ENCODE measurements at places on chromosomes 7 and 10.
A peak's percentile ranks its signal among the peaks of the same experiment; 100 is the strongest.

DNA sequence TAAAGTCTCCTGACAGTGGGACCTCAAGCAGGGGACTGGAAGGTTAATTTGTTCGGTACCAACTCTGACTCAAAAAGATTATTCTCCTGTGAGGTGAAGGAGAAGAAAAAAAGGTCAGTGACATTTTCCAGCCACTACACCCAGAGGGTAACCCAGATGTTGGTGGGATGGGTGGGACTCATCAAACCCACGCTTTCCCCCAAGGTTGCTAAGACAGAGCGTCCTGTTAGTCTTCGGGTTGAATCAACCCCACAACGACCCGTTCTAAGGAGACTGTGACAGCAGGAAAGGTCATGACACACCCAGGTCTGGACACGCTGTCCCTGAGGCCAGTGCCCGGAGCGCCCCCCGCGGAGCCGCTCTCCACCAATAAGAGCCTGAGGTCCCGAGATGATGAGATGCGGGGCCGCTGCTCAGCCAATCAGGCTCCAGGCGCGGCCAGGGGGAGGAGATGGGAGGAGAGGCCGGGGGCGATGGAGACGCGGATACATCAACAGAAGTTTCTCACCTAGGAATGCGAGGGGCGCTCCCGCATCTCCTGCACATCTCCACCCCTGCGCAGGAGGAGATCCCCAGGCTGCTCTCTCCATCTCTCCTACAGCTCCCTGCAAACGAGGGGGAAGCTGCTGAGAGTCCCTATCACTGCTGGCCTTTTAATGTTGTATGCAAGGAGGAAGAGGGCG lies at the start of gene WNT16:
Gene WNT16, plus strand, starts transcription at position 493 of the 683 bp plus-strand sequence. CDS start 293 bp downstream, outside the sequence.
- peak; percentile 5 for DNase-seq

DNA sequence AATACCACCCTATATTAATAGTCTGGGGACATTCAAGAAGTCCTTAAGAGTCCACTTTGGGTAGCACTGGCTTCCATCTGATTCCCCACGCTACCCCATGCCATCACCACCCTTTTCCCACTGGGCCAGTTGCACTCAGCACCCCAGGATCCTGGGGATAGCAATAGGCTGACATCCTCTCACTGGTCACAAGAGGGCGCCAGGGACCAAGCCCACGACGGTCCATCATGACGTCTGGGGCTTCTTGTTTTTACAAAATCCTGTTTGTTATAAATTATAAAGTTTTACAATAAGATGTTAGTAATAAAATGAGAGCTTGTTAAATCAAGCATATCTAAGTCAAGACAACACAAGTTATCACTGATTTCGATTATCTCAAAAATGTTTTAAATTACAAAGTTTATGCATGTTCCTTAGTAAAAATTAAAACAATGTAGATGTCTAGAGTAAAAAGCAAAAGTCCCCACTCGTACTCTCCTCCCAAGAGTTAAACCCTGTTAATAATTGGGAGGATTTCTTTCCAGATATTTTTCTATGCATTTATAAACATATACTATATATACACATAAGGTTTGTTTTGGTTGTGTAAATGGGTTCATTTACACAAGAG lies 15.4 kb downstream of the GPNMB start:
- peak; percentile 75 for DNase-seq

- DNase-seq, result no peak
Observed at GRCh38 chr10:89388806-89389205, 3.6 kb upstream of the IFIT1 start.

- no peak for DNase-seq
Observed at GRCh38 chr7:93055543-93056107, 62.2 kb downstream of the SAMD9 start.

DNA sequence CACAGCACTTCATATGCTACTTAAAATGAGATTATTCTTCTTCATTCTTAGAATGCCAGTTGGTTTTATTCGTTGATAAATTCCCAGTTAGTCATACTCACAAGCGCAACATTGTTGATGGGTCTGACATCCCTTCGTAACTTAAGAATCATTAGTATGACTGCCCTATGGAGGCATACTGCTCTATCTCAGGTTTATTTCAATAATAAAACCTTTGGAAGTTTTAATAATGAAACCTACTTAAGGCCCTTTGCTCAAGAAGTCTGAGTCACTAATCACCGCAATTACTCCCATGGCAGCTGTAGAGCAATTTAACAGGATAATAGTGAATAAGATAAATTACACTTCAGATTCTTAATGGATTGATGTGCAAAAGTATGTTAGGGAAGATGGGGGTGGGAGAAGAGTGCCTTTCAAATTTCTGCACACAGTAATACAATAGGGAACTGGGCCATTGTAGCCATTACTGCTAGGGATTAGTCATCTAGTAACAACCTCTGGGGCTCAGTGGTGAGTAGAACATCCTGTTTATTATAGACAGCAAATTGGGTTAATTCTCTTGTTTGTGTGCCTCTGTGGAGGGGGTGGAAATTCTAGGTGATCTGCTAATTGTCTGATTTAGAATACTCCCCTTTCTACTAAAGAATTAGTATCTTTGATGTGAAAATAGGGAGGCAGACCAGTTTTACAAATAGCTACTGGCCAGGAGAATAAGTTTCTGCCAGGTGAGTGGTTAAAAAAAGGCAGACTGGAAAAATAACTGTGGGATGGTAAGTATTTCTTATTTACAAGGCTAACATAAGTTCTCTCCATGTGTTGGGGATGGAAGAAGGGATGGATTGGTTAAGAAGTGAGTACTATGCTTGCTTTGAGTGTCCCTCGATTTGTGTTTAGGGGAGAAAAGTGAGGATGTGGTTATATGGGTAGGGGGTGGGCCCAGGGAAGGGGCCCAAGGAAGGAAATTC lies 74.5 kb upstream of the VKORC1L1 start:
- no peak for DNase-seq

DNA sequence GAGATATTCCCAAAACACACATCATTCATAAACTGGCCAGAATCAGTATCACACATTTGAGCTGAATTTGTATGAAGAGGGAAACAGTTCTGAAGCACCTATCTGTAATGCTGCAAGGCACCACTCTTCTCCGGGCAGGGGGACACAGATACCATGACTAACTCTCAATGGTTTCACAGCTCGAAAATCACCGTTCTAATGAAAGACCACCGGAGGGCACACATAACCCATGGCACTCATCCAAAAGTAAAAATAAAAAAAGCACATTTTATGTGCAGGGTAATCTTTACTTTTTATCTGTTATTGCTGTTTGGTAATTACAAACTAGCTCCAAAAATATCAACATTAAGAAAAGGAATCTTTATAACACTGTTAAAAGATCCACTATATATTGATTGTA lies 137.5 kb downstream of the PARD3 start:
- DNase-seq, result no peak

DNA sequence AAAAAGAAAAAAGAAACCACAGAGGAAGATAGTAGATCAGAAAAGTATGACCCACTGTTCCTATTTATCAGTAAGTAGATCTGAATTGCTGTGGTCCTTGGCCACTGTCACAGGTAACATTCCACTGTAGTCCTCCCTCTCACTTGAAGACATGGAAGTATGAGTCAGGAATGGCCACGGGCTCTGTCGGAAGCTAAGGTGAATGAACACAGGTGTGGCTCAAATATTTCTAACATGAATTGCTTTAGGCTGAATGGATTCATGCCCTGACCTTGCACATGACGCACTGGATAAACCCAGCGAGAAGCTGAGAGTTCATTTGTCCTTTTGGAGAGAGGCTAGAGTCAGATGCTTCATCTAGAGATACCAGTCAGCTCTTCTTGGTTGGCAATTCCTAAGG lies 224.5 kb upstream of the SP8 start:
- no peak for DNase-seq

- no peak for DNase-seq
Observed at GRCh38 chr7:20220921-20221547, 3.9 kb upstream of the MACC1 start.

- DNase-seq, result no peak
Observed at GRCh38 chr10:102948786-102949185, 30.7 kb downstream of the CNNM2 start.

DNA sequence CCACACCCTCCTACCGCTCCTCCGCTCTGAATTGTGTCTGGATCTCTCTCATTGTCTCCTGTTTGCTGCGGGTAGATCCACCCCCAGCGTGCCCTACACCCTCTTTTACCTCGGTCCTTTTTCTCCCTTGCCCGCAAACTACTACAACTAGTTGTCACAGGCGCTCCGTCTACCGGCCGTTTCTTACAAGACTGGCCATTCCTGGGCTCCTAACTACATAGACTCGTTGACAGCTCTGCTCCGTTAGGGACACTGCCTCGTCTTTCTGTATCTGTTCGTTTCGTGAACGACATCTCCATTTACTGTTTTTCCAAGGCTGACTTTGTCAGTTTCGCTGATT lies 786 bp downstream of the TAF3 start:
- peak; percentile 37 for DNase-seq

GRCh38 chr7:141360416-141360760 lies 190.8 kb upstream of the AGK start:
- no peak for DNase-seq

DNA sequence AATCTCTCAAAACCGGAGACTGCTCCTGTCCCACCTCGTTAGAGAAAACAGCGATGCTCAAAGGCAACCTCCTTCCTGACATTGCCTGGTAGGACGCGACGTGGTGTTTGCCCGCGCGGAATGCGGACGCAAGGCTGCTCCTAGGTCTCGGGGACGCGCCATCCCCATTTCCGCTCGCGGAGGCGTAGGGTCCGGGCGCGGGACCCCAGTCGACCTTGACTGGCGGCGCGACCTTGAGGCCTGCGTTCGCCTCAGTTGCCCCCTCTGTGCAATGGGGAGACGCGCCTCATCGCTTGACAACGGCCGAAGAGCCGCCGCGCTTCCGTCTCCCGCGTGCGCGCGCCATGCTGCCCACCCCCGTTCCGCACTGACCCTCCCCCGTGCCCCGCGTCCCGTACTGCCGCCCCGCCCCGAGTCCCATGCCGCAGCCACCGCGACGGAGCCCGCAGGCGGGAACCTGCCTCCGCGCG lies 412 bp upstream of the PPIA start:
- no peak for DNase-seq

- no peak for DNase-seq
Observed at GRCh38 chr7:11331128-11332102, 357.7 kb downstream of the PHF14 start.

DNA sequence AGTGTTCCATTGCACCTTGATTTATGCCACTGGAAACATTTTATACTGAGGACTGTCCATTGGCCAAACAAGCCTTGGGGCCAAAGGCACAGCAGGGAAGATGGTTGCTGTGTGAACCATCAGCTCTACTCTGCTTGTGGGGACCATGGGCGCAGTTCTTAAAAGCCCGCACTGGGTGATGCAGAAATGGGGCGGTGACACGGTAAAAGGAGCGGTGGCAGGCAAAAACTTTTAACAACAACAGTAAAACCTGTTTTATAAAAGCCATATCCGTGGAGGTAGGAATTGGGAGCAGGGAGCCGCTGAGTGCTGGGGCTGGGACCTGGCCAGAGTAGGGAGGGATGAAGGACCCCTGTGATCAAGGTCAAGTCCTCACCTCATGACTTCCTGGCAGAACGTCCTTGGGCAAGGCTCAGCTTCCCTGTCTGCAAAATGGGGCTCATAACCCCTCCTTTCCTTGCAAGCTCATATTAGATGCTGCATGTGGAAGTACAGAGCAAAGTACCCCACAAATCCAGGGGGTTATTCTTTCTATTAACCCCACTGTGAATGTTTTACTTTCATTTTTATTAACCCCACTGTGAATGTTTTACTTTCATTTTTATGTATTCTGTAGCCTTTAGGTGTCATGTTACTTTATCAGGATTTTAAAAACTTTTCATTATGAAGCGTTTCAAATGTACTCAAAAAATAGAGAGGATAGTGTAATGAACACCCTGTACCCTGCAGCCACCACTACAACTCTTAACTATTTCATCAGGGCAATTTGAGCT lies 78.3 kb downstream of the GRK5 start:
- no peak for DNase-seq

DNA sequence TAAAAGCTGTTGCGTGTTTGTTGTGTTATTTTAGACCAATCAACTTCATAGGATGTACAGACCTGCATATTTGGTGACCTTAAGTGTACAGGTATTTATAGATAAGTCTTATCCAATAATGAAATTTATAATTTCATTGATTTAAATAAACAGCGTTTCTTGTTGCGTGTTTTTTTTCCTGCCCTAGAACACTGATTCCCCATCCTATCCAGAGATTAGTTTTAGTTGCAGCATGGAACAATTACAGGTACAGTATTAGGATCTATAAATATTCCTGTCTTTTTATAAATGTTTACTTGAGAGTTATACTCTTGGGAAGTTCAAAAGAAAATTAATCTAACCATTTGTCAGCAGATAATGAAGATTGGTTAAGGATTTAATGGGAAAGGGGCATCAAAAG lies 2.1 kb upstream of the BMI1 start:
- no peak for DNase-seq

GRCh38 chr7:7274782-7275181 lies 92.4 kb downstream of the C1GALT1 start:
- DNase-seq, result no peak

DNA sequence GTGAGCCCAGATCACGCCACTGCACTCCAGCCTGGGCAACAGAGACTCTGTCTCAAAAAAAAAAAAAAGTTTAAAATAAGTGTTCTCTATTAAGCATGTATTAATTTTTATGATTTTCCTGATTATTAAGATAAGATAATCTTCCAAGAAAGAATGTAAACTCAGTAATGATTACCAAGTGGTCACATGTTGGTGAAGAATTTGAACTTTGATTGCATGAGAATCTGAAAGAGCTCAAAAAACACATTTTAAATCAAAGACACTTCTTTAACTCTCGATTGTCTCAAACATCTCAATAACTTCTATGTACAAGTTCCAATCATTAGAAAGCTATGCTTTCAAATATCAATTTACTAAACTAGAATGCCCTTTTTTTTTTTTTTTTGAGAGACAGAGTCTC lies 33.8 kb downstream of the SNX8 start:
- DNase-seq, result no peak

GRCh38 chr7:26284477-26284876 lies 7.2 kb upstream of the SNX10 start:
- no peak for DNase-seq

GRCh38 chr7:27423821-27424220 lies 181.2 kb downstream of the EVX1 start:
- no peak for DNase-seq

DNA sequence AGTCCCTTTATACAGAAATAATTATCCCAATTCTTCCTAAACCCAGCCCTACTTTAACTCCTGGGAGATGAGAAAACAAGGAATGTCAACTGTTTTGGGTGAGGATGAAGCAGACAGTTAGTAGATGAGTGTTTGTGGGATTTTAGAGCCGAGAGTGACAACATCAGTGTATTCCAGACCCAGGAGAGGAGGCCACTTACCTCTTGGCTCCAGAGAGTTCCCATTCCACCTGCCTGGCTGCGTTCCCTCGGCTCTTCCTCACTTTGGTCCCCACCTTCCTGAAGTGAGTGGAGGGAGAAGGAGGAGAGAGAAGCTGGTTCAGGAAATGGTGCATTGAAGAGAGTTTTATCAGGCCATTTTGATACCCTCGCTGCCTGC lies 579 bp downstream of the KEL start:
- DNase-seq, result no peak
